Thyroid gland (tissue), 4 donors: ENCODE measurements at places on chromosomes 3 and 15. TPM values are rescaled to one million over a fixed set of nuclear protein-coding genes. Genes with fewer than 3 reads are reported as not detected.

SCAANT1 gene
- not detected for total RNA-seq

LRIG1 gene
- 67.7 TPM for total RNA-seq

DNAH1 gene
- total RNA-seq, result 14.2 TPM

KCNMB2 gene
- not detected for total RNA-seq

COL6A5 gene
- total RNA-seq, result not detected

FBXO40 gene
- not detected for total RNA-seq
